ENCODE measurements at places on chromosomes 16 and 17.

DNA sequence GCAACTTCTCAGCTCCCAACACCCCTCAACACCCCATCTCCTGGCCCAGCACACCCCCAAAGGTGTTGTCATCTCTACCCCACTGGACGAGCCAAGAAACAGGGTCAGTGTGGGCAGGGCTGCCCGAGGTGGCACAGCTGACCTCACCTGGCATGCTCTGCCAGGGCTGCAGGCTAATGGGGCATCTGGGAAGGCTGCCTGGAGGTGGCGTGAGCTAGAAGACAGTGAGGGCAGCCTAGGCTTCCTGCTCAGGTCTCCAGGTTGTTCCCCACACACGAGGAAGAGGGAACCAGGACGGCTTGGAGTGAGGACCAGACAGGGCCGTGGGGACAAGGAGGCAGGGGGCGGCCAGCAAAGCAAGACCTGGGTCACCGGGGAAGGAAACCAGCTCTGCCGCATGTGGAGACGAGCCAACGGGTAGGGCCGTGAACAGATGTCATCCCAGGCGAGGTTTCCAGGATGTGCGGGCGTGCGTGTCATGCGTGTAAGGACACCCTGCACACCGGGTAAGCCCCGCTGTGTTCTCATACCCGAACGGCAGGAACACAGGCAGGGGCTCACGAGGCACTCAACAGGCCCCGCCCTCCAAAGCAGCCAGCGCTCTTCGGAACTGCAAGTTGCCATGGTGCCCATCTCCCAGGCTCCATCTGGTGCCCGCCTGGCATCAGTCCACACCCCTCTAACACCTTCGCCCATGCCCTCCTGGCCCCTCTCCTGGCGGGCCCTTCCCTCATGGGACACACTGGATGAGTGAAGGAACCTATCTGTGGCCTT is 29.6 kb upstream of the PVALEF start:
- no peak for DNase-seq

GRCh38 chr17:40361063-40361924 is 3.2 kb downstream of the GJD3 start:
- no peak for DNase-seq

DNA sequence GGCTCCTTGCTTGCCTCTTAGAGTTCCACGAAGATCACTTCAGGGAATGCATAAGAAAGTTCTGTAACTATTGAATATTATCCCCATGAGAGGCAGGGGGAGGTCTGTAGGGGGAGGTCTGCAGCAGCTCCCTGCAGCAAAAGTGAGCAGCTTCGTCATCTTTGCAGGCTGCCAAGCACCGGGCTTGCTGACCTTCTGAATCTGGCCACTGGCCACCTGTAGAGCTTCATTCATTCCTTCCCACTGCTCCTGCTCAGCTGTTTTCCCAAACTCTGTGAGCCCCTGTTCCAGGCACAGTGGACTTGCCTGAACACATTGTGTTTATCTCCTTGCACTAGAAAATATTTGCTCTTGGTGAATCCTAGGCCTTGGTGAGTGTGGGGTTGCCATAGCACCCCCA is 443.3 kb downstream of the HAPSTR1 start:
- DNase-seq: no peak

- no peak for DNase-seq
Observed at GRCh38 chr16:80519189-80519588, 21.6 kb upstream of the DYNLRB2 start.

- no peak for DNase-seq
Observed at GRCh38 chr16:6726621-6727020, 606.0 kb upstream of the RBFOX1 start.

- DNase-seq: no peak
Observed at GRCh38 chr17:2304931-2305330, 1.2 kb downstream of the SRR start.

GRCh38 chr17:81906476-81907218 is 4.6 kb downstream of the PCYT2 start:
- no peak for DNase-seq

DNA sequence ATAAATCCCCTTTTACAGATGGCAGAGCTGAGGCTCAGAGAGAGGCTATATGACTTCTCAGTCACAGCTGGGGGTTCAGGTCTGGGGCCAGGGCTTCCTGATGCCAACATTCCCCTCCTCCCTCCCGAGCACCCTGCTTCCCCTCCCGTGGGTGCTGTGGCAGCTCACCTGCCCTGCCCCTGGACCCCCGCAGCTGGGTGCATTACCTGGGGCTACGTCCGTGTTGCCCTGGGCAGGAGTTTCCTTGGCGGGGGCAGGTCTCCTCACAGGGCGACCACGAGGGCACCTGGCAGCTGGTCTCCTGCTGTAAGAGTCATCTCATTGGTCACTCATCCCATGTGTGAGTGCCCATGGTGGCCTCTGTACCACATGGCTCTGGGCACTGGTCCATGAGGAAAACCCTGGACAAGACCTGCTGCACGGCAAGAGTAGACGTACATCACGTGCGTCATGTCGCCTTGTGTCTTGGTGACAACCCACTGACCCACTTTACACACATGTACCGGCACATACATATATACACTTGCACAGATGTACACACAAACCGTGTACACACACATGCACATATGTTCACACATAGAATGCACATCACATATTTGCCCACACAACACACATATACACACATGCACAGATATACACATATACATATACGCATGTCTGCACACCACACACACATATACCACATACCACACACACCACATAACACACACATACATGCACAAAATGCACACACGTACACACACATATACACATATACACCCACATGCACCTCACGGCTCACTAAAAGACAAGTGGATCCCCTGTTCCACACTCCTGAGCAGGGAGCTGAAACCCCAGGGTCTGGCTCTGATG is 134.0 kb downstream of the FOXL1 start:
- DNase-seq: no peak

GRCh38 chr17:74125156-74125555 is 78.3 kb upstream of the RPL38 start:
- no peak for DNase-seq

GRCh38 chr16:4517812-4518680 is 20.5 kb downstream of the CDIP1 start:
- DNase-seq: peak; percentile 30

GRCh38 chr17:80377798-80378197 is 37.2 kb upstream of the ENDOV start:
- DNase-seq: no peak

DNA sequence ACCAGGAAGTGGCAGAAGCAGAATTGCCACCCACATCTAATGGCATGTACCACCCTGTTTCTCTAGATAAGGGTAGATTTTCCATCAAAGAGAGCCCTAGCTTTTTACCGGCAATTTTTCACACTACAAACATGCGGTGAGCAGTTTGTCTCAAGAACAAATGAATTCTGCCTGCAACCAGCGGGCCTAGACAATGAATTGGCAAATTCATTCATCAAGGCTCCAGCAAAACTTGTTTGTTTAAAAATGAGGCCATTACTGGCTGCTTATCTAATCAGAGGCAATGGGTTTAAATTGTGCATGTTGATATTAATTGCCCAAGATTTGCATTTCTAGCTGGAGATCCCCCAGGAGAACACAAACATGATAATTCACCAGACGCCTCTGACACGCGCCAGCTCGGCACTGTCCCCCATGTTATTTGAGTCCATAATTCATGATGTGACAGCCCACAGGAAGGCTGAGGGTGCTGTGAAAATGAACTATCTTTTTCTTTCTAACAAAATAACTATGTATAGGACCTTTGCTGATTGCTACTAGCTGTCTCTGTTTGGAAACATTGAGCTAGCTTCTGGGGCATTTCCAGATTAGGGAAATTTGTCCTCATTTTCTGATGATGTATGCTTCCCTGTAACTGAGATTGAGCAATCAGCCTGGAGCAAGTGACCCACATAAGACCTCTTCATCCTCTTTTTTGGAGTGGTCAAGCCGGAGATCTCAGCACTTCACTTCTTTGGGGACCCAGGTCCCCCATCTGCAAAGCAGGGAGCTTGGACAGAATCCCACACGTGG is 80.8 kb downstream of the CNGB1 start:
- no peak for DNase-seq

DNA sequence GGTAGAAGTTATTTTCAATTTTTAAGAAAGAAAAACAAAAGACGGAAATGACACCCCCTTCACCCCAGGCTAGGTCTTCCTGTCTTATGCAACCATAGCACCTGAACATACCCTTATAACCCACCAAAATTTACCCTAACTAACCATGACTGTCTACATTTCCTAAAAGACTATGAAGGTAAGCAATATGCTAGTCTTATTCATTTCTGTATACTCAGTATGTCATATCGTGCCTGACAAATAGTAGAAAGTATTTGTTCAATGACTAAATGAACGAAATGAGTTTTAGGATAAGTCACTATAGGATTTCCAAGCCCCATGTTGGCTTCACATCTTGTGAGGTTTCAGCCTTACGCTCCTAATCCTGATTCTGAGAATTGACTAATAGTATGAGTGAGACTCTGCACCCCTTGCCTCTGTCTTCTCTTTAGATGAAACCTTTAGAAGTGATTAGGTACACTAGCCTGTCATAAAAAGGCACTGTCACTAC is 6.5 kb downstream of the ADAT1 start:
- no peak for DNase-seq

GRCh38 chr17:31807846-31808245 is 51.2 kb downstream of the COPRS start:
- no peak for DNase-seq

DNA sequence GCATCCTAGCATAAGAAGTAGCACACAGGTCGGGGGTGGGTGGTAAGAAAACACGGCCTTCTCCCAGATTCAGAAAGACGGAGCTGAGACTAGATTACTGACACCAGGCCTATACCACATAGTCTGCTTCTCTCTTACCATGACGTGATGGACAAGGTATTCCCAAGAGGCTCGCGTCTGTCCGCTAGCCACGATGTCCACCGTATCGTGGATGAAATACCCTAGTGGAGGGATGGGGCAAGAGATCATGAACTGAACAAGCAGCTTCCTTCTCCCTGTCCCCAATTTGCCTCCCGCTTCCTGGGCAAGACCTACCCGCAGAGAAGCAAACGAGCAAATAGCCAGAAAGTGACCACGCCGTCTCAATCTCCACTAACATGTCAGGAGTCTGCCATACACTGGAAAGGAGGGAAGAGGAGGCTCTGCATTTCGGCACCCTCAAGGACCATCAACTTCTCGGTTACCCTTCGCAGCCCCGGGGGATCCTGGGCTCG is 820 bp downstream of the TLCD1 start:
- DNase-seq: peak; percentile 68

DNA sequence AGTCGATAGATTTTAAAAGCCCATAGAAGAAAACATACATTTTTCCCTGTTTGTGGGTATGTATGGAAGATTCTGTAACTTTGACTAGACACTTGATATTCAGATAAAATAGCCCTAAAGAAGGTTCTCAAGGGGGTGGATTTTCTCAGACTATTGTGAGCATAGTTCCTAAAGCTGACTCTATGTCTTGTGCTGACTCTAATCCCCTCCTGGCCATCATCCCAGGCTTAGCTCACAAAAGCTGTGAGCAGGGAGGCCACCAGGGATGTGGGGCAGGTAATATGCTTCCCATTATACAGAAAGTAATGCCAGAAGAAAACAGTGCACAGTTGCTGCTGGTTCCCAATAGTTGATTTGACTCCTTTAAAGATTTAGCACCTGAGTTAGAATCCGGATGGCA is 32.0 kb downstream of the CDH13 start:
- no peak for DNase-seq

GRCh38 chr16:55737966-55738365 is 82.2 kb downstream of the SLC6A2 start:
- DNase-seq: no peak

- DNase-seq: no peak
Observed at GRCh38 chr16:75727221-75727620, 931 bp upstream of the CPHXL start.

DNA sequence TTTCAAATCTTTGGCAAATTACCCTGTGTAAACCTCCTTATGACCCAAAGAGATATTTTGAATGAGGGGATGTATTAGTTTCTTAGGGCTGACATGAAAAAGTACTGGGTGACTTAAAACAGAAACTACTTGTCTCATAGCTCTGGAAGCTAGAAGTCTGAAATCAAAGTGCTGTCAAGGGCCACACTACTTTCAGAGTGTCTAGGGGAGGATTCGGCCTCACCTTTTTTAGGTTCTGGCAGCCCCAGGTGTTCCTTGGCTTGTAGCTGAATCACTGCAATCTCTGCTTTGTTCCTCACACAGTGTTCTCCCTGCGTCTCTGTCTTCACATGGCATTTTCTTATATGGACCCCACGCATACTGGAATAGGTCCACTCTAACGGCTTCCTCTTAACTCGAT is 322.2 kb downstream of the CDH13 start:
- DNase-seq: no peak

DNA sequence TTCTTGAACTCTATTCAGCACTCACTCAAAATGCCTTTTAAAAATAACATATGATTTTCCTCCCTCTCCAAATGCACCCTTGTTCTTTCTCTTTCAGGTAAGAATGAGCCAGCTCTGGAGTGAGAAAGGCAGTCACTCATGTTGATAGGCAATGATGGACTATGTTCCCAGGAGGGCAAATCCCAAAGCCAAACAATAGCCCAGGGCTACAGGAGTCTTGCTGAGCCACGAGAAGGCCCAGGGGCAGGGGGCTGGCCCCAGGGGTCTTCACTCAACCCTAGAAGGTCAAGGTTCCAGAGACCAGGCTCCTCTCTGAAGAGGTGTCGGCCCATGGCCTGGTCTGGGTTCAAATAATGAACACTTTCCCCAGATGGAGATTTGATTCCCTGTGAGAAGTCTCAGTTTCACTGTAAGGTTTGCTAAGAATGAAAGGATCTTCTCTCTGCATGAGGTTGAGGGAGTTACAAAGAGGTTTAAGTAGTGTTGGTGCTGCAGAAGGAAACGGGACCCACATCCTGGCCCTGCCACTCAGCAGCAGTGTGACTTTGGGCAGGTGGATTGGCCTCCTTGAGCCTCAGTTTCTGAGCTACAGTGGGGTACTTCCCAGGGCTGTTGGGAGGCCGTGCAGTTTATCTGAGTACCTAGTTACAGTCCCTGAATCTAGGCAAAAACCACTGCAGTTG is 49.0 kb downstream of the RTN4RL1 start:
- DNase-seq: no peak

DNA sequence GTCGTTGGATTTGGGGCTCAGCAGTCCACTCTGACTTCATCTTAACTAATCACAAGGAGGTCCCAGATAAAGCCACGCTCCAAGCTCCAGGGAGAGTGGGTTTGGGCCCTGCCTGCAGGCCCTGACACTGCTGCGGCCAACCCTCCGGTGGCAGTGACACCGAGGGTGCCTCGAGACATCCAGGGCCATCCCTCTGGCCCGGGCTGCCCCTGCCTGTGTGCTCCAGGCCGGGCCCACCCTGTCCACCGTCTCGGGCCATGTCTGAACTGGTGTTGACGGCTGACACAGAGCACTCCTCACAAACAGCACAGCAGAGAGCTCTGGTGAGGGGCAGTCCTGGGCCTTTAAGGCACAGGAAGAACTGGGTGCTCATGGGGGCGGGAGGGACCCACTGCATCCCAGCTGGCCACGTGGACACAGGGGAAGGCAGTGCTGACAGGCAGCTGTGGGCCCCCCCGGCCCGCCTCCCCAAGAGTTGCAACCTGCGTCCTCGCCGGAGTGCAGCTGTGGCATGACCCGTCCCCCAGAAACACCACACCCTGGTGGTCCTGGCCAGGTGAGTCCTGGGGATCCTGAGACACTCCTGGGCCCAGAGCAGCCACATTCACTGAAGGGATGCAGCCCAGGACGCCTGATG is 80.0 kb downstream of the LMF1 start:
- DNase-seq: no peak

Measured in erythroblast (primary cell).